Spleen (tissue), 13 donors: ENCODE measurements at places on chromosomes 7 and 10.

- DNase-seq = no peak
- no peaks in the 10 kb centered on the region for H3K27me3 ChIP-seq
- H3K4me3 ChIP-seq = no peak overlapping the region
- no peaks in the 10 kb centered on the region for H3K4me1 ChIP-seq
- no peaks in the 10 kb centered on the region for H3K36me3 ChIP-seq
These were observed 199.3 kb downstream of the PRKG1 start for GRCh38 chr10:51273574-51273973.

- no peak overlapping the region for H3K27ac ChIP-seq
- H3K4me1 ChIP-seq = no peaks in the 10 kb centered on the region
- no peak overlapping the region for H3K4me3 ChIP-seq
- H3K27me3 ChIP-seq = no peaks in the 10 kb centered on the region
These were observed 184.1 kb upstream of the PTN start for GRCh38 chr7:137527634-137528033.

DNA sequence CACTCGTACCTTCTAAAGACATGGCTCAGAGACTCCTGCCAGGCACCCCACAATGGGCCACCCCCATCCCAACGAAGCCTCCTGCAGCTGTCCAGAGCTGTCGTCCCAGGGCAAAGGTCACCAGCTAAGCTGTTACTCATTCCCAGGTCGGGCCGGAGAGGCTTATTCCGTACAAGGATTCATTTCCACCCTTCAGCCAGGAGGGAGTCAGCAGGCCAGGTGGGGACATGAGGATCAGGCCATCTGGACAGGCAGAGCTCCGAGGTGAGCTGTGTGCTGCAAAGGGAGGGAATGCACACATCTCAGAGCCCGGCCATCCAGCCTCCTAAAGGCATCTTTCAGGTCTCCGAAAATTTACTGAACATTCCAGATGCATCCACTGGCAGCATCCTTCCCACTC lies 63.9 kb upstream of the NANOS1 start:
- DNase-seq = no peak
- no peak overlapping the region for H3K27ac ChIP-seq
- no peak overlapping the region for H3K4me3 ChIP-seq
- H3K27me3 ChIP-seq = no peaks in the 10 kb centered on the region
- H3K4me1 ChIP-seq = no peaks in the 10 kb centered on the region

DNA sequence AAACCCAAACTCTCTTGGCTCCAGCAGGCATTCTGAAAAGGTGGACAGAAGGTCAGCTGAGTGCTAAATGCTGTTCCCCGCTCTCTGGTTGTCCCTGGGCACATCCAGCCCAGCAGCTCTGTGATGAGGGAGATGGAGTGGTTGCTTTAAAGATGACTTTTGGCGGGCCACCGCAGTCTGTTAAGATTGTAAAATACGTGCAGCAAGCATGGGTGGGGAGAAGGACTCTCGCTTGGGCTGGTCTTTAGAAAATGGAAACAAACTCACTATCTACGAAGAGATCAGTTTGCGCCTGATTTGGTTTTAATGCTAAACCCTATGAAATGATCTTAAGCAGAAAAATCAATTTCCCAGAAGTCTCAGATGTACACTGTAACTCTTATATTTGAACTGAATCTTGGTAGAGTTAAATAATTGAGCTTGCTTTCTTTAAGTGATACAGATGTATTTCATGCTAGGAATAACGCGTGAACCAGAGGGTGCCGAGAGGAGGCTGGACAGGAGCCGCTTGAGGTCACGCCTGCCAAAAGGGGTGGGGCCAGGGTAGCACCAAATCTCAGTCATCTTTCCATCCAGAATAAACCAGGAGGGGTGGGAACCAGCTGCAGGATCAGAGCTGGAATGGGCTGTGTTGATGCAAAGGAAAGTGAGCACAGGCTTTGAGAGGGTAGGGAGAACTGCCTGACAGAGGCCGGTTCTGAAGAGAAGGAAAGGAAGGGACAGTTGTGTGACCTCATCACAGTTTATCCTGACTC lies 170.2 kb upstream of the MKI67 start:
- H3K27me3 ChIP-seq = no peaks in the 10 kb centered on the region
- H3K27ac ChIP-seq = no peak overlapping the region
- H3K4me3 ChIP-seq = no peak overlapping the region

DNA sequence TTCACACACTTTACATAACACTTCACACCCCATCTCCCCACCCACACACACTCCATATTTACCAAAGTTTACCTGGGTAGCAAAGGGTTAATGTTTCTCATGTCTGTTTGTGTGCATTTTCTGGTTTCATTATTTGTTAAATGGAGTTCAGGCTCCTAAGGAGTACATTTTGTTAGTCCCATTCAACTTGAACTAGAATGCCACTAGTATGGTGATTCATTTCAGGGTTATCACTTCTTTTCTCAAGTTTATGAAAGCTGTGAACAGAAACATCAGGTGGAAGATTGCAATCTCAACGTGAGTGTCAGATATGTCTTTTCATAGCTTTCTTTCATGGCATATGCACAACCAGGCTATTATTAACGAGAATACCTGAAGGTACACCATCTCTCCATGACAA lies 1027.5 kb downstream of the GATA3 start:
- no peak overlapping the region for H3K27ac ChIP-seq
- H3K27me3 ChIP-seq = no peaks in the 10 kb centered on the region
- DNase-seq = no peak
- no peaks in the 10 kb centered on the region for H3K4me1 ChIP-seq

GRCh38 chr10:88417387-88418030 lies 165.6 kb downstream of the RNLS start:
- no peak for DNase-seq
- no peaks in the 10 kb centered on the region for H3K4me1 ChIP-seq
- H3K4me3 ChIP-seq = no peak overlapping the region
- H3K36me3 ChIP-seq = no peaks in the 10 kb centered on the region

GRCh38 chr7:16765436-16765859 lies 11.9 kb downstream of the TSPAN13 start:
- H3K27me3 ChIP-seq = no peaks in the 10 kb centered on the region
- H3K4me3 ChIP-seq = no peak overlapping the region
- H3K36me3 ChIP-seq = no peaks in the 10 kb centered on the region
- H3K4me1 ChIP-seq = peaks cover 23% of the 10 kb centered on the region
